ENCODE measurements at places on chromosomes 6 and 20.
A peak's percentile ranks its signal among the peaks of the same experiment; 100 is the strongest.

DNA sequence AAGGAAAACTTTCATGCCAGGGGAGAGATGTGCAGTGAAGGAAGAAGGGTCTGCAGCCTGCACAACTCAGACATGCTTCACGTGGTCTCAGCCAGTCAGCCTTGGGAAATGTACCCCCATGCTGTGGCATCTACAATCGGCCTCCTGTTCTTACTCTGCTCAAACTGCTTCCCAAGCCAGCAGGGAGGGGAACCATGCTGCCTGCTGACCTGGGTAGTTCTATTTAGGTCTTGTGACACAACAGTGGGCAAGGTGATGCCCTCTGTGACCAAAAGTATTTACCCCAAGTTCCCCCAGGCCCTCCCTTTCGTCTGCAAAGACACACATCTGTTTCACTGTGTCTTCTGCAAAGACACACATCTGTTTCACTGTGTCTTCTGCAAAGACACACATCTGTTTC is 106.9 kb downstream of the SLC23A2 start:
- DNase-seq: no peak

- DNase-seq: peak; percentile 19
Measured at GRCh38 chr20:12130781-12131180, 213.1 kb downstream of the BTBD3 start.

- DNase-seq: peak; percentile 47
Measured at GRCh38 chr6:117840541-117840983, 66.5 kb upstream of the SLC35F1 start.

- no peak for DNase-seq
Measured at GRCh38 chr6:4287372-4287771, 152.0 kb upstream of the ECI2 start.

GRCh38 chr6:63476302-63476701 is 96.0 kb upstream of the LOC128125822 start:
- DNase-seq: no peak

- no peak for DNase-seq
Measured at GRCh38 chr20:37494301-37494700, 26.7 kb upstream of the NNAT start.

DNA sequence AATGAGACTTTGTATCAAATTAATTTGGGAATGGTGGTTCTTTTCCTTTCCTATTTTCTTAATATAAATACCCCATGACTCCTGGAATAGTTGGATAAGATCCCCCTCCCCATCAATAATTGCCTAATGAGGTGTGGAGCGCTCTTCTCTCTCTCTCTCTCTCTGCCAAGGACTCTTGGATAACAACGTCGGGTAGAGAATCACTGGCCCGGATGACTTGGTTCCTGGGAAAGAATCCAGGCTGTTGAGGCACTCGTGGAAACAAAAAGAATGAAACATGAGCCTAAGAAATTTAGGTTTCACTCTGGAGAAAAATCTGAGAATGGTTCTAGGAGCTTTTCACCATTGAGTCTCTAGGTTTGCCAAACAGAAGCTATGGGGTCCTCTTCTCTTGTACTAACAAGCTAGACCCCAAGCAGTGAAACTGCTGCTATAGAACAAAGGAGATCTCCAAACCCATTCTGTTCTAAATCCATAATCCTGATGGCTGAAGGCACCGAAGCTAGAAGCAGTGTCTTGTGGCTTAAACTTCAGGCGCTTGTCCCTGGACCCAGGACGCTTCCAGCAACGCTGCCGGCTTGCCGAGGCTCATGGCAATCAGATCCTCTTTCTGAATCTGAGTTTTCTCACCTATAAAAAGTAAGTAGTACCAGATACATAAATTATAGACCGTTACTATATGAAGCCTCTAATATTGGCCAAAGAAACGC is 241.6 kb upstream of the BTBD3 start:
- DNase-seq: no peak

DNA sequence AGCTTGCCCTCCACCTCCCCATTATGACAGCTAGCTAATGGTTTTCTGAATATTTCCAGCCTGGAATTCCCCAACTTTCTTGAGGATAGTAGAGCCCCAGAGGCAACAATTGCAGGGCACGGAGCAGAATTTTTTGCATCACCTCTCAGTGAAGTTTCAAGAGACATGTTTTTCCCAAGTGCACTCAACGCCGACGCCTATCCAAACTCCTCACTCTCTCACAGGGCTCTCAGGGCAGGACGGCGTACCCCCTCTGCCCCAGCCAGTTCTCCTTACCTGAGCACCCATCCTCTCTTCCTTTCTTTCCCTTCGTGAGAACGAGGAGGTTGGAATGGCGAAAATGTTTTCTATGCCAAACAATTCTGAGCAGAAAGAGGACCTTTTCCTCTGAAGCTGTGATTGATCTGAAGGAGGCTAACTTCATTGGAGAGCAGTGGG is 83.1 kb upstream of the FOXQ1 start:
- no peak for DNase-seq

GRCh38 chr6:139982195-139982594 is 607.7 kb upstream of the CITED2 start:
- DNase-seq: no peak

- DNase-seq: no peak
Measured at GRCh38 chr6:8814440-8815000, 379.2 kb upstream of the SLC35B3 start.

GRCh38 chr6:26360451-26361416 is 4.3 kb upstream of the BTN3A2 start:
- DNase-seq: no peak

GRCh38 chr6:11412011-11412424 is 125.5 kb upstream of the TMEM170B start:
- DNase-seq: peak; percentile 65

DNA sequence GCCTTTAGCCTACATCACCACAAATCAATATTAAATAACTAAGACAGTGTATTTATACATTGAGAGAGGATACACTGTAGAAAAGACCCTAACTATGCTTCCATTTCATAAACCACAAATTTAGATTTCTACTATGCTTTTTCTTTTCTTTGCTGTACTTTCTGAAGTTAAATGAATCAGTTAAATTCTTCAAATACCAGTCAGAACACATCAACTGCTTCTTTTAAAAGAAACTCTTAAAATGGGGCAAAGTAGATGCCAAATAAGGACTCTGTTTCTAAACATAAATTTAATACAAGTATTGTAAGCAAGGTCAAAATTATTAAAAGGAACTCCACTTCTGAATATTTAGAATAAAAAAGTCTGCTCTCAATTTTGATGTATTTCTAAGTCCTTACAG is 76.9 kb downstream of the GMDS start:
- no peak for DNase-seq

DNA sequence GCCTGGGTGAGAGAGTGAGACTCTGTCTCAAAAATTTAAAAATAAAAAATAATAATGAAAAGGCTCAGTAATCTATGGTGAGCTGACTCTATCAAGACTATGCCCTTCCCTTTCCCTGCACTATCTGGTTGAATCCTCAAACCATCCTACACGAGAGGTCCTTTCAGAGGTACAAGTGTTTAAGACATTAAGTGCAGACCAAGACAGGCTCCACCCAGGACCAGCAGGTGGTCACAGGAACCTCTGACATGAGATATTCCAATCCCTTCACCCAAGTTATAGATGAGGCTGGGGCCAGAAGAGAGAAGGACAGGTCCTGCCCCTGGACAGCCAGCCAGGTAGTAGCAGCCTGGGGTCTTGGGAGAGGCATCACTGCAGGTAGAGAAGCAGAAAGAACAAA is 182.6 kb downstream of the NFATC2 start:
- no peak for DNase-seq

DNA sequence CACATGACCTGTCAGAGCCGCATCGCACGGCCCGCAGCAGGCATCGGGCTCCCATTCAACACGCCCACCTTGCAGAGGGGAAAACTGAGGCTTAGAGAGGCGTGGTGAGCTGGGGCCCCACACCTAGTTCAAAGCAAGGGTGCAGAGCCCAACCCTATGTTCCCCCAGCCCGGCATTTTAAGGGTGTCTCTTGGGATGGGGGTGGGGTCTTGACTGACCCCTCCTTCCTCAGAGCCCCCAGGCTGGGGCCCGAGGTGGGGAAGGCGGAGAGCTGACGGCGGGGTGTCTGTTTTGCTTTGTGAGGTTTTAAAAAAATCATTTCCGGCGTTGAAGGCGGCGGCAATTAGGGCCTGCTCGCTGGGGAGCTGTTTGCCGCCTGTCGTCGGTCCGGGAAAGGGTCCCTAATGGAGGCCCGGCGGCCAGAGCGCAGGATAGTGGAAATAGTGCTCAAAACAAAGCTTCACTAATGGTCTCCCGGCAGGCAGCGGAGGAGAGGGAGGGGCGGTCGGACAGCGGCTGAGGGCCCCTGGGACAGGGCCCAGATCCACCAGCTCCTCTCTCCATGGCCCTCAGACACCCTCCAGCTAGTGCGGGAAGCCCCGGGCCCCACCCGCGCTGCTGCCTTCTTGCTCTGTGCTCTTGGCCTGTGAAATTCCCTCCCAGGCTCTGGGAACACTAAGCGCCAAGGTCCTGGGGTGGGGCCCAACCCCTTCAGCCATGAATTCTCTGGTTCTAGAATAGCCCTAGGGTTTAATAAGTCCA is 11.9 kb downstream of the VSTM2L start:
- no peak for DNase-seq

DNA sequence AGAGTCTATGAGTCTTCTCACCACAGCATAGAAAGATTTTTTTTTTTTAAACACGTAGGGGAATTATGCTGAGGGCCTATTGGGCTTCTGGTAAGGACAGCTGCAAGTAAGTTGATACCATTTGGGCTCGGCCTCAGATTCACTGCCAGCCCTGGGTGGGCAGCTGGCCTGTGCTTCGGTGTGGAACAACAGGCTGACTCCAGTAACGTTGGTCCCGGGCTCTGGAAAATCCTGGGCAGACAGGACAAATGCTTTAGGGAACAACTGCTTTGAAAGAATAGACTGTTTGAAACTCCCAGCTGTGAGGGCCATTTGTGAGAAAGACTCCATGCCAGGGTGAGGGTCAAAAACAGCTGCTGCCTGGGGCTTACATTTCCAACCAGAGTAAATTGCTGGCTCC is 366.5 kb downstream of the QKI start:
- DNase-seq: no peak

GRCh38 chr6:107535626-107536025 is 45.7 kb downstream of the SOBP start:
- no peak for DNase-seq

GRCh38 chr6:100612094-100612493 is 147.4 kb upstream of the SIM1 start:
- DNase-seq: no peak

- DNase-seq: peak; percentile 27
Measured at GRCh38 chr6:150269857-150270223, 99.0 kb upstream of the IYD start.

DNA sequence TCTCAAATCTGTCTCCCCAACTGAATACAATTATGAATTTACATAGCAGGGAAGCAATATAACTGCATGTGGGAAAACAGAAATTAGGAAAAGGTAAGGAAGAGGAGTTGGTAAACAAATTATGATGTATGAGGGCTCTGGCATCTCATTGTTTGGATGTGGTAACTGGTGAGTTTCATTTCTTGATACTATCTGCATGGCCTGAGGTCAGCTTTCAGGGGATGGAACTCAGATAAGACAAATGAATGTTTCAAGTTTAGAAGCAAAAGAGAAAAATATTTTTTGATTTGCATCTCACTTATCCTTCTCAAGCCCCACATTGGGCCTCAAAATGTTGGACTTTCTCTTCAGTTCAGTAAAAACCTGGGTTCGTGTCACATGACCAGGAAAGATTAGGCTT is 302.2 kb upstream of the GJE1 start:
- DNase-seq: no peak

- no peak for DNase-seq
Measured at GRCh38 chr6:156280065-156280464, 497.1 kb upstream of the ARID1B start.

GRCh38 chr6:78231002-78231401 is 578.2 kb downstream of the MEI4 start:
- DNase-seq: no peak

DNA sequence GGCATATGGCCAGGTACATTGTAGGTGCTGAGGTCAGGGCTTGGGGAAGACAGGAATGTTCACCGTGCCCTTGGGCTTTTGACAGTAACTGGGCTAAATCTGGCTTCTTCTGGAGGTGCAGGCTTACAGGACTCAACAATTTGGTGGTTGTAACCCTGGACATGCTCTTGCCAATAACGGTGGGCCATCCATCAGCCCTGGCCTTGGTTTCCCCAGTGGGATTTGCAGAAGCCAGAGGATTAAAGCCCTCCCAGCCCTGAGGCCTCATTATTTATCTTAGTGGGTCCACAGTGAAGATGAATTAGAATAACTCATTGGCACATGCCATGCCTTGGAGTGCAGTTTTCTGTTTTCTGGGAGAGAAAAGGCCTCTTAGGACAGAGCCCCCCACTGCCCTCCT is 44.0 kb downstream of the TOX2 start:
- DNase-seq: no peak

GRCh38 chr6:36657271-36657670 is 21.2 kb upstream of the CDKN1A start:
- no peak for DNase-seq

GRCh38 chr6:8047541-8048292 is 16.5 kb downstream of the BLOC1S5 start:
- DNase-seq: peak; percentile 66

GRCh38 chr20:55253781-55254180 is 751.5 kb downstream of the CBLN4 start:
- peak; percentile 7 for DNase-seq

- DNase-seq: no peak
Measured at GRCh38 chr6:129032602-129033001, 149.7 kb downstream of the LAMA2 start.

Data from fibroblast of pulmonary artery (primary cell).